ENCODE measurements at places on chromosomes 3 and 15. TPM values are rescaled to one million over a fixed set of nuclear protein-coding genes. Genes with fewer than 3 reads are reported as not detected.
A peak's percentile ranks its signal among the peaks of the same experiment; 100 is the strongest.

The TEX55 gene
- not detected for total RNA-seq

The ADAMTS17 gene
- total RNA-seq: 0.57 TPM

DNA sequence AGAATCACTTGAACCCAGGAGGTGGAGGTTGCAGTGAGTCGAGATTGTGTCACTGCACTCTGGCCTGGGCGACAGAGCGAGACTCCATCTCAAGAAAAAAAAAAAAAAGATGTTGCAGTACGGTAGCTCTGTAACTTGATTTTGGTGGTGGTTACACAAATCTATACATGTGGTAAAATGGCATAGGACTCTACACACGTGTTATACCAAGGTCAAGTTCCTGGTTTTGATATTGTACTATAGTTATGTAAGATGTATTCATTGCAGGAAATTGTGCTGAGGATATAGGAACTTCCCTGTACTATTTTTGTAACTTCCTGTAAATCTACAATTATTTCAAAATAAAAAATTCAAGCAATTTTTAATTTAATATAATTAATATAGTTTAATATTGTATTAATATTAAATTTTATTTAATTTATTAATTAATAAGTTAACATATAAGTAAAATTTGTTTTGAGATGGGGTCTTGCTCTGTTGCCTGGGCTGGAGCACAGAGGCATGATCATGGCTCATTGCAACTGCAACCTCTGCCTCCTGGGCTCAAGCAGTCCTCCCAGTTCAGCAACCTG, 9.9 kb downstream of the MYD88 start:
- H3K4me1 ChIP-seq: peaks cover 31% of the 10 kb centered on the region
- H3K27me3 ChIP-seq: no peaks in the 10 kb centered on the region
- no peak overlapping the region for H3K4me3 ChIP-seq
- no peaks in the 10 kb centered on the region for H3K36me3 ChIP-seq
- no peak for DNase-seq

- no peak overlapping the region for H3K27ac ChIP-seq
- no peak overlapping the region for H3K4me3 ChIP-seq
- no peaks in the 10 kb centered on the region for H3K27me3 ChIP-seq
- no peak for DNase-seq
- peaks cover 25% of the 10 kb centered on the region for H3K36me3 ChIP-seq
These were observed 40.3 kb downstream of the CFAP100 start for GRCh38 chr3:126434931-126435411.

GRCh38 chr3:12559520-12559919, 2.6 kb downstream of the MKRN2 start:
- peaks cover 62% of the 10 kb centered on the region for H3K4me1 ChIP-seq
- peaks cover 10% of the 10 kb centered on the region for H3K27me3 ChIP-seq
- DNase-seq: no peak
- no peak overlapping the region for H3K4me3 ChIP-seq
- H3K27ac ChIP-seq: peak overlapping the region; percentile 56

DNA sequence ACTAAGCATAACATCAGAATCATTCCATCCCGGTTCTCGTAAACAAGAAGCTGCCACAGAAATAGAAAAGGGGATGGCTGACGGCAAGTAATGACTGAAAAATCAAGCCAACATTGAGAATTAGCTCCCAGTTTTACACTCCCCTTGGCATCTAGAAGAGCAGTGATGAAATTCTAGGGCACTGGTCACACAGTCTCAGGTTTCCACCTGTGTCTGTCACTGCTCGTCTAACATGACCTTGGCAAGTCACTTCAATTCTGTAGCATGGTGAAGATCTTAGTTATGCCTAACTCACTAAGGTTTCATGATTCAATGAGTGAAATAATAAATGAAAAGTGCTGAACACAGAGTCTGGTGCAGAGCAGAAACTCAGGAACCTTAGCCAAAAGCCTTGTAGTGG, 272.3 kb upstream of the ARRDC4 start:
- H3K4me1 ChIP-seq: peaks cover 4% of the 10 kb centered on the region
- no peak for DNase-seq
- H3K27me3 ChIP-seq: no peaks in the 10 kb centered on the region
- H3K36me3 ChIP-seq: no peaks in the 10 kb centered on the region
- H3K27ac ChIP-seq: no peak overlapping the region
- H3K4me3 ChIP-seq: no peak overlapping the region

DNA sequence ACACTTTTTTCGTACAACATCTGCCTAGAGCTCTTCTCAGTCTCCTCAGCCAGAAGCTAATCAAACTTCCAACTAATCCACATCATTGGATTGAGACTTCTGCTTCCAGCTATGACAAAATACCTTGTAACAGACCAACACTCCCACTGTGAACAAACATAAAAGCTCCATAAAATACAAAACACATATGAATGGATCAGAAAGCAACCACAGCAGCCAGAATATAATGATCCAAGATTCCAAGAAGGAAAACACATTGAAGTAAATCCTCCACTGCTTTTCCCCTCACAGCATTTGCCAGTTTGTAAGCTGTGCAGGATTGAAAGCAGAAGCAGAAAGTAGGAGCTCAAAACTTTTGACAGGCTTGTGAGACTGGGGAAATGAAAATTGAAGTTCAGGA, 863.2 kb downstream of the TUSC7 start:
- H3K27me3 ChIP-seq: no peaks in the 10 kb centered on the region
- H3K27ac ChIP-seq: no peak overlapping the region
- no peak overlapping the region for H3K4me3 ChIP-seq
- no peak for DNase-seq
- H3K36me3 ChIP-seq: no peaks in the 10 kb centered on the region
- H3K4me1 ChIP-seq: no peaks in the 10 kb centered on the region
